ENCODE measurements at places on chromosomes 5 and 9.

DNA sequence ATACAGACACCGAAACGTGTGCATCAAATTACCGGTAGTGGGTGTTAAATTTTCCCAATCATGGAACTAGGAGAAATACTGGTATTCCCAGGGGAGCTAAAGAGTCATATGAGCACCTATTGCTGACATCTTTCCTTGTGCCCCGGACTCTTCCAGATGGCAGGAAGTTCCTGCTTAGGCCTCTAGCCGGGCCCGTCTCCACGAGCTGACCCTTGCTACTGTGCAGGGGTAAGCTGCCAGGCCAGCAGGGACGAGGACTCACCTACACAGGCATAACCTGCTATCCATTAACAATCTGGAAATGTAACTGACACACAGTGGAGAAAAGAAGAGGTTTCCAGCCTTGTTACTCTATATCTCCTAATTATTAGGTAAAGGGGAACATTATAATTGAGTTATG, 16.2 kb upstream of the SSBP2 start:
- no peak for DNase-seq

DNA sequence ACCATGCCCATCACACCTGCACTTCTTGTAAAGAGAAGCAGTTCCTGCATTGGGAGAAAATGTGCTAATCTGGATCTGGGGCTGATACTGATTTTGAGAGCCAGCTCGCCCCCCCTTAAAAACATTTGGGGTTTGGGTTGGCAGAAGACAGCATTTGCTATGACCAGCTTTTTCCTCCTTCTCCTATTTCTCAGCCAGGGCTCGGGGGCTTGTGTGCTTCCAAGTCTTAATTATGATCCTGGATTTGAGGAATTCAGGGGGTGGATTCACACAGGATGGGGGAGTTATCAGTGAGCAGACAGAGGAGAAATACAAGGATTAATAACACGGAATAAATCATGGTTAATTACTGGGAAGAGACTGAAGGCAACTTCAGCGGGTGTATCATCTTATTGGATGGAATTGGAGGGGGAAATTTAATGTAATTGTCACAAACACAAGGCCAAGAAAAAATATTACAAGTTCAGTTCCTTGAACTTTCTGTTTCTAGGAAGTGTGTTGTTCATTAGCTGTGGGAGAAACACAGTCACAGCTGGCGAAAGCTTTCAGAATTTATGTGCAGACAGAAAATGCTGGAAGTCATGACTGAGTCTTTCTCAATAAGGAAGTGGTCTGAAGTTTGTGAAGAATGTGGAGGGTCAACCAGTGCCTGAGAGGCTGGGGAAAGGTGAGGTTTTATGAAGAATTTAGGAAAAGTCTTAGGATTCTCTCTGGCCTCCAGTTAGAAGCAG, 15.3 kb downstream of the C9orf152 start:
- DNase-seq = no peak

DNA sequence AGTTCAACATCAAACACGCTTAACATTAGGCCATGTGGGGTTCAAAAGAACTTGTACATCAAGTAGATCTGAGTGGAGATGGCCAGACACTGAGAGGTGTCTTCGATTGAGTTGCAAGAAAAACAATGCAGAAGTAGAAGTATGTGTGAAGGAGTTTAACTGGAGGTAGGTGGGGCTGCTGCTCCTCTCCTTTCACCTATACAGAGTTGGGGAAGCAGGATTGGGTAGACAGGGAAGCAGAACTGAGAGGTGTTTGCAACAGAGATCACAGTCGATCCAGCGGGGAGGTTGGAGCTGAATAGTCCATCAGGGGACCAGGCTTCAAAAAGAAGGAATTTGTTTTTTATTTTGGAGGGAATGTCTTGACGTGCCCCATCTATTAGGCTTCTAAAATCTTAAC, 61.7 kb upstream of the SLC27A6 start:
- DNase-seq = no peak

- no peak for DNase-seq
Measured at GRCh38 chr9:135300346-135301141, 179.0 kb upstream of the PPP1R26 start.

DNA sequence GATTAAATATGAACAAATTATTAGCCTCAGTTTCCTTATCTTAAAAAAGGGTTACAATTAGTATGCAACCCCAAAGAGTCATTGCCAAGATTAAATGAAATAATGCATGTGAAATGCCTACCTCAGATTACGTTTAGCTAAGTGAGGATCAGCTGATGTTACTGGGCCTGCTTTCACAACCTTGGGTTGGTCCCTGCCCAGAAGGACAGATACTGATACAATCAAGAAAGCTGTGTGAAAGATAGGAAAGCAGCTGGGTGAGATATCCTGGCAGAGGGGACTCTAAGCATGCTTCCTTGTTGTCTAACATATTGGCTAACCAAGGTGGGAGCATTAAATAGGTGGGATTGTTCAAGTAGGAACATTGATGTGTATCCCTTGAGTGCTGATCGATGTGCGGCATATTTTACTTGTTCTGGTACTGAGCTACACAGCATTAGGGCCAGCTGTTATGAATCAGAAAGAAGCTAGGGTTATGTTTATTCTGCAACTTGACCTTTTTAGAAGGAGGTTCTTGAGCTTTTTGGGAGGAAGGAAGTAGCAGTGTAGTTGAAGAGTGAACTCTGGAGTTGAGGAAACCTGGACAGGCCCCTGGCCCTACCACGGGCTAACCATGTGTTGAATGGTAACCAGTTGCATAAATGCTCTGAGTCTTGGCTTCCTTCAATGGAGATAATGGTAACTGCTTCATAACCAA, 28.9 kb downstream of the SNX24 start:
- DNase-seq = no peak

DNA sequence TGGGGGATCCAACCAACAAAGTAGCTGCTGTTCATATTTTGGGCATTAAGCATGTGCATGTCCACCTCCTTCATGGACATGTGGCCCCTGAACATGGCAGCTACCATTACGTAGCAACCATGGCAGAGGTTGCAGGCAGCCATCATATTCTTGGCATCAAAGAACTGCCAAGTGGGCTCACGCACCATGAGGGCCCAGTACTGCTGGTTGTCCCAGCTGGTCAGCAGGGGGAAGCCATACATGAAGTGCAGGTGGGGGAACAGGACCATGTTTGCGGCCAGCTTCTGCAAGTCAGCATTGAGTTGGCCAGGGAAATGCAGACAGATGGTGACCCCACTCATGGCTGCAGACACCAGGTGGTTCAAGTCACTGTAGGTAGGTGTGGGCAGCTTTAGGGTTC, 9.5 kb downstream of the MTAP start:
- no peak for DNase-seq

- no peak for DNase-seq
Measured at GRCh38 chr5:31382051-31382878, 149.6 kb downstream of the DROSHA start.

- DNase-seq = no peak
Measured at GRCh38 chr5:167242701-167243100, 1048.7 kb upstream of the WWC1 start.

GRCh38 chr5:2153350-2153749, 270.6 kb upstream of the IRX4 start:
- no peak for DNase-seq

DNA sequence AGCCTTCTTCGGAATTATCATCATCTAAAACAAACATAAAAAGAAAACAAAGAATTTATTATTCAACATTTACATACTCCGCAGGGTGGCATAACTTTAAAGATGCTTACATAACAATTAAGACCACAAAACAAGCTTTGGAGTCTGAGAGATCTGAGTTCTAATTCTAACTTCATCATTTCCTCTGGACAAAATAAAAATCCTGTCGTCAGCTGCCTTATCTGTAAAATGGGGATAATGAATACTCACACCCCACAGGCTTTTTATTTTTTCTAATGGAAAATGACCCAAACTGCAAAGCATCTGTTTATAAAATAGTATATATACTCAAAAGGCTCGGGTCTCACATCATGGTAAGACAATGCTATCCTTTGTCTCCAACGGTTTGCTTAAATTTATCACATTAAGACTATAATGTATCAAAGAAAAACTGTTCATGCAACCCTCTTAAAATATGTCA, 4.3 kb downstream of the ARRDC3 start:
- DNase-seq = no peak

- DNase-seq = no peak
Measured at GRCh38 chr5:127518319-127518621, 830 bp downstream of the PRRC1 start.

GRCh38 chr9:130020618-130021017, 22.4 kb downstream of the FNBP1 start:
- no peak for DNase-seq

DNA sequence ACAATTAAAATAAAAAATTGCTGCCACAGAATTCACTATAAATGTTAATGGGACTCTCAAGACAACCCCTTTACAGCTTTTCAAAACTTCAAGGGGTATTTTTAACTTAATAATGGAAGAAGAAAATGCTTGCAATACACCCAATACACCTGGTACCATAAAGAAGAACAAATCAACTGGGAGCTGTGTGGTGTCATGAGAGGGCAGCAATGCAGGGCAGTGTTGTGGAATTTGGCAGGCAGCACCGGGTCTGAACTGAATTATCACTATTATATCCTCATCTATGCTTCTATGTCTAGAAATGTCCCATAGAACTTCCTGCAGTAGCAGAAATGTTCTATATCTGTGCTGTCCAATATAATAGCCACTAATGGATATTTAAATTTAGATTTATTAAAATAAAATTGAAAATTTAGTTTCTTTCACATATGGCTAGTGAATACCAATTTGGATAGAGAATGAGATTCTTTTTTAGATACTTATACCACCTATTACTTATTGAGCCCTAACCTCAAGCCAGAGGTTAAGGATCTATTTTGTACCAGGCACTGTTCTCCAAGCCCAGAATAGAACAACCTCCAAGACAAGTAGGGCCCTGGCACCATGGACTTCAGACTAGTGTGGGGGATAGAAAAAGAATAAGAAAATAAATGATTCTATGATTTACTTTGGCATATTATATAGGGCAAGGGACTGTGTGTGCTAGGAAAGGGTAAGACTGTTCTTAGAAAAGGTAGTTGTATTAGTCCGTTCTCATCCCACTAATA, 265.3 kb downstream of the PDE4D start:
- DNase-seq = no peak

- DNase-seq = no peak
Measured at GRCh38 chr9:133087429-133088145, 25.8 kb downstream of the CEL start.

- DNase-seq = no peak
Measured at GRCh38 chr5:101393795-101394450, 490.8 kb upstream of the ST8SIA4 start.

DNA sequence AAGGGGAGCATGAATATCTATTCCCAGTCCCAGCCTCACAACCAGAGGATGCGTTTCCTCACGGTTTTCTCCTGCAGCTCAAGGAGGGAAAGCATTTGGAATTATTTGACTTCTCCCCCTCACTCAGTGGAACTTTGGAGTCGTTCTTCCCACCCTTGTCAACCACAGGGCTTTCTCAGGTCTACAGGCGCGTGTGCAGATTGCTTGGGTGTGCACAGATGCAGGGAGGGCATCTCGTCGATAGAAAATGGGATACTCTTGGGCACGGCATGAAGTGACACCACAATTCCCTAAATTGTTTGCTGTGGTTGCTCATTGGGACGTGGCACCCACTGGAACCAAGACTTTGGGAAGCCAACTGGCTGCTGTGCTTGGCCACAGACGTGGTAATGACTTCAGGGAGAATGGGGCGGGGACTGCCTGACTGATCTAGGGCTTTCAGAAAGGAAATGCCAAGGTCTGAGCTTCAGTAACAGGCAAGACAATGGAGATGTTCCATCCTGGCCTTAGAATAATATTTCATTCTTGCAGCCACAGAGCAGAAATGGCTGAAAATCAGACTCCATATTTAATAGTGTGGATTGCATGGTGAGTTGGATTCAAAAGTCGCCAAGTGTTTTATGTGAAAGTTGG, 12.2 kb upstream of the OBP2B start:
- no peak for DNase-seq

- DNase-seq = no peak
Measured at GRCh38 chr5:219991-220390, 1.9 kb downstream of the SDHA start.

All from activated T-cell treated with anti-CD3 and anti-CD28 coated beads for 4 hours (primary cell).